ENCODE measurements at places on chromosomes 16 and 17.

DNA sequence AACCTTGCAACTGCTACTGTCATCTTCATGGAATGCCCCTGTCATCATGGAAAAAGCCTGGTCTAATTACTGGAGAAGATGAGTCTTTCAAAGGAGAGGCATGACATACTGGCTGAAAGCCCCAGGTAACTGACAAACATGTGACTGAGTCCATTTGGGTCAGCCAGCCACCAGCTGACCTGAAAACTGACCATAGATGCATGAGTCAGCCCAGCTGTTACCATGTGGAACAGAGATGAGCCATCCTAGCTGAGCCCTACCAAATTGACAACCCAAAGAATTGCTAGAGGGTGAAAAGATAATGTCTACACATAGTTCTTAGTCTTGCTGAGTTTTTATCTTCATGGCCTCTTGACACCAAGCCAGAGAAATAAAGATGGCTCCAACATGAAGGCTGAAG, 311.8 kb downstream of the UTP18 start:
- H3K27ac ChIP-seq = no peak overlapping the region
- DNase-seq = no peak
- no peaks in the 10 kb centered on the region for H3K36me3 ChIP-seq
- no peak overlapping the region for H3K4me3 ChIP-seq

DNA sequence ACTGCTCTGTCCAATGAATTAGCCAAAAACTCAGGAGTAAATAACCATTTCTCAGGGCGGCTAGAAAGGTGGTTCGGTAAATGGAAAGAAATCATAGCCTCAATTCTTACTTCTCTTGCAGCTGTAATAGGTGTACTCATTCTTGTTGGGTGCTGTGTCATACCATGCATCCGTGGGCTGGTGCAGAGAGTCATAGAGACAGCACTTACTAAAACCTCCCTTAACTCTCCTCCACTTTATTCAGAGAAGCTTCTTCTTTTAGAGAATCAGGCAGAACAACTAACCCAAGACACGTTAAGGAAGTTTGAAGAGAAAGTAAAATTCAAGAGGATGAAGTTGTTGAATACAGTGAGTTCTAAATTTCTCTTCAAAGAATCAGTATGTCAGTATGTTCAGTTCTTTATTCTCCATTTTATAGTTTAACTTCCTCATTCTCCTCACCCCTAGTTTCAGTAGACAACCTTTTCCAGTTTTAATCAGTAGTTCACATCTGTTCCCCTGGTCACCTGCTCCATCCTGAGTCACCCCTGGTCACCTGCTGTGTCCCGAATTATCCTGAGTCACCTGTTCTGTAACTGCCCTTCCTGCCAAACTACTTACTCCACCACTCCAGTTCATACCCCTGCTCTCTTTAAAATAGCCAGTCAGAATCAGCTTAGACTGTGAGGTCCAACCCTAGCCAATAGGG, 85.9 kb downstream of the EMP2 start:
- no peak overlapping the region for H3K27ac ChIP-seq

DNA sequence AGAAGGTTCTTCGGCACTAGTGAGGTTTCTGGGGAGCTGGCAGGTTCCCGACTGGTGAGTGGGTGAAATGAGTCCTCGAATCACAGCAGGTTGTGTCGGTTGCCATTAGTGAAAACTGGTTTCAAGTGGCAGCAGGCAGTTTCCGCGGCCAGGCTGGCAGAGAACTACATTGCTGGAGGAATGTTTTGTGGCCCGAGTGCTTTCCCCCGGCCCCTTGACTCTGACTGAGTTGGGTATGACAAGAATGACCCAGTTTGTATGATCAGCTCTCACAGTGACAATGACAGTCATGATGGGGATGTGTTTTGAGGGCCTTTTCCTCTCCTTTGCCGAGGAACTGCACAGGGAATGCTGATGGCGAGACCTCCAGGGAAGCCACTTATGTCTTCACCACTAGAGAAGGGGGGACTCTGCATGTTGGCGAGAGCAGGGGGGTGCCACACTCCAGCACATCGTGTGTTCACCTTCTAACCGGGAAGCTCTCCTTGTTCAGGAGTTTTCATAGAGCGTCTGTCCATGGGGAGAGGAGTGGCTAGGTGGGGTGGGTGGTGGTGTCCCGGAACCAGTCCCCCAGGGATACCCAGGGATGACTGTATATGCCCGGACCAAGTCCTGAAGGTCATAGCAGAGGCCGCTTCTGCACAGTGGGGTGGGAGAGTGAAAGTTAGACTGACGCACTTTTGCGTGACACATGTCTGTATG, 206.0 kb upstream of the CHMP6 start:
- H3K4me1 ChIP-seq = peaks cover 34% of the 10 kb centered on the region
- no peak overlapping the region for H3K4me3 ChIP-seq
- H3K27me3 ChIP-seq = no peaks in the 10 kb centered on the region
- DNase-seq = no peak

GRCh38 chr16:58200004-58200797, 2.3 kb upstream of the CSNK2A2 start:
- peak overlapping the region; percentile 9 for H3K4me3 ChIP-seq
- H3K27me3 ChIP-seq = peaks cover 12% of the 10 kb centered on the region
- no peak overlapping the region for H3K27ac ChIP-seq
- H3K4me1 ChIP-seq = peaks cover 16% of the 10 kb centered on the region
- no peak for DNase-seq

GRCh38 chr17:15467592-15467991, at the start of gene CDRT4:
Gene CDRT4, minus strand, starts transcription at chr17:15467621. Its CDS starts 27,383 bp downstream, at chr17:15440238.
- no peak within 1 kb of the TSS for H3K4me3 ChIP-seq
- no peak for DNase-seq
- H3K36me3 ChIP-seq = no peaks in the 10 kb centered on the region
- H3K4me1 ChIP-seq = peaks cover 17% of the 10 kb centered on the region
- peak within 1 kb of the TSS; percentile 18 for H3K27ac ChIP-seq

- peaks cover 20% of the 10 kb centered on the region for H3K4me1 ChIP-seq
- no peaks in the 10 kb centered on the region for H3K27me3 ChIP-seq
- no peak for DNase-seq
- H3K36me3 ChIP-seq = no peaks in the 10 kb centered on the region
- no peak overlapping the region for H3K4me3 ChIP-seq
- H3K27ac ChIP-seq = peak overlapping the region; percentile 26
Measured at GRCh38 chr17:68627956-68628575, 26.9 kb upstream of the FAM20A start.

DNA sequence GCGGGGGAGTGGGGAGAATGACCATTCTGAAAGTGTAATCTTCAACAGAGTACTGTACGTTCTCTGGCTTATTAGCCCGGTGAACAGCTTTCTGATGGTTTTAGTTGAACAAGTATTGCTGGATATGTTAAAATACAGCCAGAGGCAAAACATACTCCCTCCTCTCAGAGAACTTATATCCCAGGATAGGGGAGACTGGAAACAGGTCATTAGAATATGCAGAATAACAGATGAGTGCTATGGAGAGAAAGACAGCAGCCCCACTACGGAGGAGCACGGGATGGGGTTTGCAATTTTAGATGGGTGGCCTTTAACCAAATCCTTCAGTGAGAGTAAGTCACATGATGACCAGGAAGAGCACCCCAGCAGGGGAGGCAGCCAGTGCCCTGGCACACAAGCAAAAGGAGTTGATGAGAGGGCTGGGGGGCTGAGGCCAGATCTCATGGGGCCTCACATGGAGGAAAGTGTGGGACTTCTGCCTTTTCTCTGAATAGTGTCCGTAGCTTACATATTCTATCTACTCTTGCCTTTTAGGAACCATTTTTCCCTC, 43.1 kb upstream of the SEC14L1 start:
- H3K27me3 ChIP-seq = no peaks in the 10 kb centered on the region
- no peak for DNase-seq
- H3K27ac ChIP-seq = no peak overlapping the region
- H3K36me3 ChIP-seq = peaks cover 21% of the 10 kb centered on the region

DNA sequence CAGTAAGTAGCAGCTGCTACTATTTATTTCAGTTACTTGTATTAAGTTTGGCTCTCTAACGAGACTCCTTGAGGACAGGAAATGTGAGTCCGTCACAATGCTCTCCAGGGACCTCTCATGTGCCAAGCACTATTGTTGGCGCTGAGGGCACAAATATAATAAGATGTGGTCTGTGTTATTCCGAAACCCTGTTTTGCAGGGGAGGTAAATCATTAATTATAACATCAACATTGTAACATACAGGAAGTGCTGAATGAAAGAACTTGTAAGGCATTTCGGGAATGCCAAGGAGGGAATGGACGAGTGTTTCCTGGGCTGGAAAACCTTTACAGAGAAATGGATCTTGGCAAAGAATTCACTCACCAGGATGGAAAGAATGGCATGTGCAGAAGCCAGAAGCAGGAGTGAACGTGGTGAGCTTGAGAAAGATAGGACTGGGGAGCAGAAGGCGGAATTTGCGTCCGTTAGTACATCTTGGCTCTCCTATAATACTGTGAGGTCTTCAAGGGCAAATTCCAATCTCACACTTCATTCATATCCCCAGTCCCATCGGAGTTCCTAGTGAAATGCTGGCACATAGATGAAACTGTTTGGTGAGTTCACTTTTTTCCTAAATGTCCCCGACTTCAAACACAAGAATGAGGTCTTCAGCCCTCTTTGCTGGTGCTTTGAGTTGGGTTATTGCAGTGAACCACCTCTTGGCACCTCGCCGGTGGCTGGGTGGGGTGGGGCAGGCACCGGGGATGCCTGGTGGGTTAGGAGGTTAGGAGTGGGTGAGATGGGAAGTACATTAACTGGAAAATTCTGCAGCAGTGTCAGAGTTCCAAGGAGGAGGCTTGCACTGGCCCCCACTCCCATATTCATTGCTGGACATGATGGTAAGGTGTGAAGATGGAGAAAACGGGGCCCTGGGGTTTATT, 11.5 kb downstream of the TAC4 start:
- no peak overlapping the region for H3K4me3 ChIP-seq
- no peaks in the 10 kb centered on the region for H3K27me3 ChIP-seq
- H3K36me3 ChIP-seq = peaks cover 20% of the 10 kb centered on the region

GRCh38 chr16:89982318-89982717, 33.8 kb downstream of the DEF8 start:
- DNase-seq = no peak
- no peaks in the 10 kb centered on the region for H3K4me1 ChIP-seq
- H3K36me3 ChIP-seq = peaks cover 35% of the 10 kb centered on the region
- H3K27me3 ChIP-seq = no peaks in the 10 kb centered on the region
- no peak overlapping the region for H3K4me3 ChIP-seq
- H3K27ac ChIP-seq = no peak overlapping the region

DNA sequence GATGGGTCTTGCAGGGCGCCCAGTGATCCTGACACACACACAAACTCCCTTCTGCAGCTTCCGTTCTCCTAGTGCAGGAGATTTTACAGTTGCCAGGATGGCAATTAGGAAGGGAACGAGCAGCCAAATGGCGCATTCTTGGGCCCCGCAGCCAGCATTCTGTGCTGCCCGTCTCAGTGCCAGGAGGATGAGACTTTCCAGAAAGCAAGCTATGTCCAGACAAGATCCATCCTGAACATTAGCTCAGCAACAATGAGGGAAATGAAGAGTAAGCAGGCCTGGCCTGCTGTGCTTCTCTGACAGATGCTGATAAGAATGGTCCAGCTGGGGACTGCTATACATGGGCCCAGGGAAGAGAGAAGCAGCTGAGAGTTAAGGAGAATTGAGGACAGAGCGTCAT, 16.5 kb downstream of the SPPL2C start:
- H3K36me3 ChIP-seq = no peaks in the 10 kb centered on the region
- no peak overlapping the region for H3K27ac ChIP-seq
- no peak for DNase-seq
- no peak overlapping the region for H3K4me3 ChIP-seq
- H3K4me1 ChIP-seq = no peaks in the 10 kb centered on the region
- peaks cover 60% of the 10 kb centered on the region for H3K27me3 ChIP-seq

GRCh38 chr16:51154271-51155171, 3.5 kb upstream of the SALL1 start:
- peaks cover 28% of the 10 kb centered on the region for H3K4me1 ChIP-seq
- H3K27me3 ChIP-seq = peaks cover 89% of the 10 kb centered on the region
- H3K4me3 ChIP-seq = no peak overlapping the region
- no peak overlapping the region for H3K27ac ChIP-seq
- H3K36me3 ChIP-seq = no peaks in the 10 kb centered on the region

- H3K4me1 ChIP-seq = peaks cover 16% of the 10 kb centered on the region
- no peaks in the 10 kb centered on the region for H3K27me3 ChIP-seq
- no peak for DNase-seq
- H3K36me3 ChIP-seq = no peaks in the 10 kb centered on the region
Measured at GRCh38 chr17:50683434-50684287, 24.1 kb downstream of the ANKRD40 start.

DNA sequence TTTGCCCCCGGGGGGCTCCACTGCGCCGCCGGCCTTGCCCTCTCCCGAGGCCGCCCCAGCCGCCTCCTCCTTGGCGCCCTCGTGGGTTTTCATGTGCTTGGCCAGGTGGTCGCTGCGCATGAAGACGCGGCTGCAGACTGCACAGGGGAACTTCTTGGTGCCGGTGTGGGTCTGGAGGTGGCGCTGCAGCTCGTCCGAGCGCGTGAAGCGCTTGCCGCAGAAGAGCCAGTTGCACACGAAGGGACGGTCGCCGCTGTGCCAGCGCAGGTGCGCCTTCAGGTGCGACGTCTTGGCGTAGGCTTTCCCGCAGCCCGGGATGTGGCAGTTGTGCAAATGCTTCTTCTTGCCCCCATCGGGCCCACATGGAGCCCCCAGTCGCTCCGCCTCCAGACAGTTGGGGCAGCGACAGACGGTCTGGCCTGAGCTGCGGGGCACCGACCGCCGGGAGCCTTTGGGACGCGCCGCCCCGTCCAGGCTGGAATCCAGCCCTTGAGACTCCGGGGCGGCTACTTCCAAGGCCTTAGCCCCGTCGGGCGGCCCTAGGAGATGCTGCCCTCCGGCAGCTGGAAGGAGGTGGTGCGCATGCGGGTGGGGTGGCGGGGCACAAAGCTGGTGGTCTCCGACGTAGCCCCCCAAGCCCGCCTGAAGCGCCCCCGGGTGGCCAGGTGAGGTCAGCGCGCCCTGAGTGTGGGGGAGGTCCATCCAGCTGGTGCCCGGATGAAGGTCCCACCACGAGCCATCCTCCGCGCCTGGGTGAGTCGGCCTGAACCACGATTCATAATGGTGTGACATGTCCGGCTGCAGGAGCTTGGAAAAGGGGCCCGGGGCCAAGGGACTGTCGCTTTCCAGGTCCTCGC, 3.4 kb downstream of the SP6 start:
- H3K27ac ChIP-seq = no peak overlapping the region
- no peaks in the 10 kb centered on the region for H3K36me3 ChIP-seq
- H3K4me1 ChIP-seq = peaks cover 85% of the 10 kb centered on the region
- no peak for DNase-seq
- H3K4me3 ChIP-seq = peak overlapping the region; percentile 84

- peaks cover 6% of the 10 kb centered on the region for H3K36me3 ChIP-seq
- H3K4me3 ChIP-seq = peak overlapping the region; percentile 5
- H3K27ac ChIP-seq = peak overlapping the region; percentile 91
- no peak for DNase-seq
Measured at GRCh38 chr17:78974635-78975591, 4.8 kb downstream of the LGALS3BP start.

DNA sequence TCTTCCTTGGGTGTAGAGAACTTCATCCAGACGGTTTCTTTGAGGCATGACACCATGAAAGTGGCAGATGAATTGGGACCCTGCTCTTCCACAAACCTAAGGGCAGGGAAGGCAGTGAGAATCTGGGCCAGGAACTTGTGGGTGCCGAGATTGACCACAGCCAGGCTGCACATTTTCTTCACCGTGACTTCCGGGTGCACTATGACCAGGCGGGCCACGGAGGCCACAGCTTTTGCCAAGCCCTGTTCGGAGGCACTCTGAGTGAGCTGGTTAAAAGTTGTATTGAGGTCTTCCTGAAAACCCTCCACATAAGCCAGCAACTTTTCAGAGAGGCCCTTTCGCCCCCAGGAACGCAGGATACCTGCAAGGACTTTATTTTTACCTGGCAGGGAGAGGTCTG, 5.9 kb downstream of the GEMIN4 start:
- peaks cover 38% of the 10 kb centered on the region for H3K36me3 ChIP-seq
- DNase-seq = no peak
- H3K4me1 ChIP-seq = peaks cover 10% of the 10 kb centered on the region
- H3K27me3 ChIP-seq = no peaks in the 10 kb centered on the region
- no peak overlapping the region for H3K27ac ChIP-seq
